Stimulated activated CD4-positive, alpha-beta T cell treated with anti-CD3 and anti-CD28 coated beads, Interleukin-4, amount 100 ng/mL, for 1 hour (primary cell): ENCODE measurements at places on chromosomes 1 and 21.

GRCh38 chr1:68157416-68157815, 74.9 kb downstream of the WLS start:
- DNase-seq: no peak

DNA sequence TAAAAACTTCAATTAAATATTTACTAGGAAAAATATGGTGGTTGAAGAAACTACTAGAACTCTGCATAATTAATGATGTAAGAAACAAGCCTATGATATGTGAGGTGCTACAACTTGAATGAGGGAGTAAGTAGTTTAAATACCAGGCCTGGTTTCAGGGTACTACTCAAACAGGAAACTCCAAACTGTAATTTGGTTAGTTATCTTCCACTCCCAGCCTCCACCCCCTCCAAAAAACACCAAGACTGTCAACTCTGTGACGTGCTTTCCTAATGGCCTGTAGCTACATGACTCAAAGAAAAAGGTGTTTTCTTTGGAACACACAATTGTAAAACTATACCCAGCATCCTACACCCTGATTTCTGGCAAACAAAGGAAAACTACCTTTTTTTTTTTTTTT, 55.9 kb upstream of the RCC1 start:
- DNase-seq: no peak

DNA sequence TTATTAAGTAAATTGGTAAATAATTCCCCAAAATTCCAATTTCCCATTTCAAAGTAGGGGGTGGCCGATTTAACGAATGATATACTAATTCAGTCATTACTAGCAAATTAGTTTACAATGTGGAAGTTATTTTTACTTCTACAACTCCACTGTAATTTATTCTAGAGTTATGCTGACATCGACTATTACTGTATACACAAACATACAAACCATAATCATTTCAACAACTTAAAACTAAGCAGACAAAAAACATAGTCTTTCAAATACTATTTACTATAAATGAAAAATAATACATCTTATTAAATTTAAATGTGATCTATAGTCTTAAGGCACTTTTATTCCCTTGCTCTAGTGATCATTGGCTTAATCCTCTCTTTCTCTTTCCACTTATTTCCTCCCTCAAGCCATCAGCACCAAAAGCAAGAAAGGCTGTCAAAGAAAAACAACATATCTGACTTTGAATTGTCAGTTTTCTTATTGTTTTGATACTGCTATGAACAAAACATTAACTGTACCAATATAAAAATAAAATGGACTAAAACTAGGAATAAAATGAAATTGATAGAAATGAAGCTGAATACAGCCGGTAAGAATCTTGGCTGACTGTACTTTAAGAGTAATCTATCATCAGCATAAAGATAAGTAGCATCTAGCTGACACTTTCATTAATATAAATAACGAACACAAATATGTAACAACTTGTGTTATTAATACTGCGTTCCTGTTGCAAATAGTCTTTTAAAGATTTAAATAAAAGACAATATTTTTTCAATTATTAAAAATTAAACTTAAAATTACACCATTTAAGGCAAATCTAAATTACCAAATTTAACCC, 4.1 kb downstream of the CDC42BPA start:
- no peak for DNase-seq

DNA sequence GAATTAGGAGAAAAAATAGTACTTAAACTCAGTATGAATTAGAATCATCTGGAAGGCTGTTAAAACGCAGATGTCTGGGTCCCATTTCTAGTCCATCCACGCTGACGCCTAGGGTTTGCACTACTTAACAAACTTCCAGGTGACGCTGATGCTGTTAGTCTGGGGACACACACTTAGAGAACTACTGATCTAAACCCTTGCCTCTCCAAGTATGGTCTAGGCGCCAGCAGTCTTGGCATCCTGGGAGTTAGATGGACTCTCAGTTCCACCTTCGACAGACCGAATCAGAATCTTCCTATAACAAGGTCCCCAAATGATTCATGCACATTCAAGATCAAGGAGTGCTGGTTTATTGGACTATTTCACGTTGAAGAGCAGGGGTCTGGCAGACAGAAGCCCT, 11.5 kb downstream of the DIO1 start:
- no peak for DNase-seq

GRCh38 chr1:23557471-23558124, 1.7 kb downstream of the ID3 start:
- DNase-seq: no peak

- no peak for DNase-seq
These were observed 20.7 kb downstream of the SIM2 start for GRCh38 chr21:36719614-36720013.

GRCh38 chr1:2253797-2254480, 25.8 kb downstream of the SKI start:
- no peak for DNase-seq
